ENCODE measurements at places on chromosomes 16 and 17.

DNA sequence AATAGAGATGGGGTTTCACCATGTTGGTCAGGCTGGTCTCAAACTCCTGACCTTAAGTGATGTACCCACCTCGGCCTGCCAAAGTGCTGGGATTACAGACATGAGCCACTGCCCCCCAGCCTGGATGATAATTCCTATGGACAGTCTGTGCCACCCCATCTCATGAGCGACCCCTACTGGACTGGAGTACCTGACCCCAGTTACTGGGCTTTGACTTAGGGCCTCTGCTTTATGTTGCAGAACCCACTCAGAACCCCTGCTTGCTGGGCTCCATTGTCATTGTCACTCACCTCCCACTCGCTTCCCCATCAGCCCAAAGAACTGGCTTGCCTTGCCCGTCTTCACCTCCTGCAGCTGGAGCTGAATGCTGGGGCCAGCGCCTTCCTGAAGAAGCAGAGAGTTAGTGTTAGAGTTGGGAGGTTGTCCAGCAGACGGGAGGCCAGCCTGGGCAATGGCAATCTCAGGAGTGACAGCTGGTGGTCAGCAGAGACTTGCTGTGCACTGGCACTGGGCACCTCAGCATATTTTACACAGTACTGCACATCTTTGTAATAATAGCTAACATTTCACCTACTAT lies 4.0 kb downstream of the TAC4 start:
- peak; percentile 71 for DNase-seq

GRCh38 chr17:75823257-75824041 lies 20.8 kb downstream of the UNC13D start:
- peak; percentile 56 for DNase-seq

DNA sequence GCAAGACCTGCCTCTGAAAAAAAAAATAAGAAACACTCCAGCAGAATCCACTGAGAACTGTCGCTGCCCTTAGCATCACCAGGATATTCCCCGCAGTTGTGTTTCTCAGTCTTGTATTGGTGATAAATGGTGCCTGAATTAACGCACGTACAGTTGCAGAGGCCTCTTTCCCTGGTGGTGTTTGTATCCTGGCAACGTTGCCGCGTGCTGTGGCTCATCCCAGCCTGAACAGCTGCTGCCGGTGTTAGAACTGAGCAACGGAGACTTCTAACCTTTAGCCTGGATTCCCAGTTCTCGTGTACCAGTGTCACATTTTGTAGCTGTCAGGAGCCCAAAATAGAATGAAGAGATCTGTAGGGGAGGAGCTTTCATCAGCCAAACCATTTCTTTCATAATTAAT lies 4.8 kb downstream of the MLYCD start:
- DNase-seq = no peak

DNA sequence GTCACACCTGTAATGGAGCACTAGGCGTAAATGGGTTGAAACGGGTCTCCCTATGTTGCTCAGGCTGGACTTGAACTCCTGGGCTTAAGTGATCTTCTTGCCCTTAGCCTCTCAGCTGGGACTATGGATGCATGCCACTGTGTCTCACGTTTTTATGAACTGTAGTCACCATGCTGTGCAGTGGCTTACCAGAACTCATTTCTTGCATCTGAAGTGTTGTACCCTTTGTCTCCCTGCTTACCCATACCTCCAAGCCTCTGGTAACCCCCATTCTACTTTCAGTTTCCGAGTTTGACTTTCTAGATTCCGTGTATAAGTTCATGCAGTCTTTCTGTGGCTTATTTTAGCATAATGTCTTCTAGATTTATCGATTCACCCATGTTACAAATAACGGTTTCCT lies 7.7 kb downstream of the PYCARD start:
- DNase-seq = no peak

DNA sequence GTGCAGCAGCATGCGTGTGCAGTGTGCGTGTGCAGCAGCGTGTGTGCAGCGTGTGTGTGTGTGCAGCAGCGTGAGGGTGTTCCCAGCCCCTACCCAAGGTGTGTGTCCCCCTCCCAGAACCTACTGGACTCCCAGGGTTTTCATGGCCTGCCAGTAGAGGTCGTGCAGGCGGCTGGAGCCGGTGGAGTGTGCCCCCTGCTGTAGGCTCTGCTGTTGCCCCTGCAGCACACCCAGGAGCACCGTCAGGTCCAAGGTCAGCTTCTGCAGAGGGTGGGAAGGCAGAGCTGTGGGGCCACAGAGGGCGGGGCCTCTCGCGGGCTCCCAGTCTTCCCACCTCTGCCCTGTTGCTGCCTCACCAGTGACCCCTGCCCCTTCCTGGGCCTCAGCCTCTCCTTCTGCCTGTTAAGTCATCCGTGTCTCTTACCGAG lies 14.9 kb downstream of the MYBBP1A start:
- no peak for DNase-seq

DNA sequence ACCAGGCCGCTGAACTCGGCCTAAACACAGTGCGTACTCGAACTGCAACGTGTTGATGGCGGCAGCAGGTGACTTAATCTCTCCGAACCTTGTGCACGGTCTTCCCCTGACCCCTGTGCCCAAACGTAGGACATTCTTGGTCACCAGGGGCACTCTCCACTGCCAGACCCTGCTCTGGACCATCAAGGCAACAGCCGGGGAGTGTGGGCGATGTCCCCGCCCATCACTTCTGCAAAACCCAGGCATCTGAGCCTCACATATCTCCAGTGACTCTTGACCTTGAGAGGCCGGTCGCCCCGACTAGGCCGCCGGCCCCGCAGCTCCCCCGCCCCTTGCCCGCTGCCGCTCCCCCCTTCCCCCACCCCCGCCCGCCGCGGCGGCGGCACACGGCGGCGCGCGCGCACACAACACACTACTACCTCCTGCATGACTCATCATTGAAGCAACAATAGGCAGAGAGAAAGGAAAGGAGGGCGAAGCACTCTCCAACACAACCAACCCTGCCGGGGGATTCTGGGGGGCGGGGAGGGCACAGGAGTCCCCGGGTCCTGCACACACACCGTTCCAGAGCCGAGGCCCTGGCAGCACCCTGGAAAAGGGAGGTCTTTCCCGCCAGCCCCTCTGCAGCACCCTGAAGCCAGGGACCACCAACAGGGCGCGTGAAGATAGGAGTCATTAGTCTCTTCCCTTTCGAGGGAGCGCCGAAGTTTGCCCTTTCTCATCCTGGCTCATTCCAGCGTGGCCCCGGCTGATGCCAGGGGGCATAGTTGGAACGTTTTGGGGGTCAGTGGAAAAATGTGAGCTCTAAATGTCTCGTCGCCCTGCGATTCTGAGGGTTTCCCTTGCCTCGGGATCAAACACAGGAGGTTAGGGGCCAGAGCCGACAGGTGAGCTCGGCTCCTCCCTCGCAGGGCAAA lies 1.9 kb downstream of the MNT start:
- DNase-seq = peak; percentile 89

GRCh38 chr16:82993926-82994325 lies 367.2 kb downstream of the CDH13 start:
- DNase-seq = no peak

All from activated CD4-positive, alpha-beta T cell treated with anti-CD3 and anti-CD28 coated beads, Interleukin-2, amount 10 ng/mL, durations not matched to agents 24 days and 14 days (primary cell).